ENCODE measurements at places on chromosomes 3 and 15. TPM values are rescaled to one million over a fixed set of nuclear protein-coding genes. Genes with fewer than 3 reads are reported as not detected.

GRCh38 chr3:39108200-39108710, 775 bp downstream of the TTC21A start:
- no peak for DNase-seq

DNA sequence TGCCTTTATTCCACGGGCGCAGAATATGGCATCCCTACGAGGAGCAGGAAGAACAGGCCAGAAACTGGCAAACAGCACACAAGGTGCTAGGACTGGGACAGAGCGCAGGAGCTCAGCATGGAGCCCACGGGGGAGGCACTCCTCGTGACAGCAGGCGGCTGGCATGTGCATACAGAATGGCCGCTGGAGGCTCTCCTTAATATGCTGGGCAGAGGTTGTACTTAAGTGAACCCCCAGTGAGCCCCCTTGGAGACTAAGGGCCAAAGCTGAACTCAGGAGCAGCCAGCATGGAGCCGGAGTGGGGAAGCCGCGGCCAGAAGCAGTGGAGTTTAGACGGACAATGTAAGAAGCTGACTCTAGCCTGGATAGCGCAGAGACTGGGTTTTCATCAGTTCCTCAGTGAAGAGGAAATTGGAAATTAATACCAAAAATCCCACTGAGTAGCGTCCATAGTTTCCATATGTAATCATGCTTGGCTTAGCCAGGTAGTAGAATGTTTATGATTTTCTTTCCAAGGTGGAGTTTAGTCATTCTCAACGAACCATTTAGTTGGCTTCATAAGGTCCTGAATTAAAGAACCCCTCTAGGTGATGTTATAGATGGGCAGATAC, 69.4 kb downstream of the EPHB3 start:
- DNase-seq = no peak

CFAP100 gene
- 1.6 TPM for polyA plus RNA-seq

- DNase-seq = peak; percentile 37
Observed at GRCh38 chr15:52078876-52079700, 33.5 kb downstream of the BCL2L10 start.
